Lung microvascular endothelial cell (primary cell): ENCODE measurements at places on chromosomes 4 and X. TPM values are rescaled to one million over a fixed set of nuclear protein-coding genes. Genes with fewer than 3 reads are reported as not detected.

Gene GUCY2F
- under 0.01 TPM in 2 replicates for total RNA-seq

Gene TCEAL8
- total RNA-seq, result 56.3 and 60.8 TPM in 2 replicates

Gene F8A2
- total RNA-seq, result not detected in 2 replicates

Gene SAP30
- total RNA-seq, result 13.5 and 16.1 TPM in 2 replicates

Gene HS3ST1
- 1.3 and 2.2 TPM in 2 replicates for total RNA-seq

Gene XAGE2
- total RNA-seq, result not detected in 2 replicates
